ENCODE measurements at places on chromosomes 11 and 22.

GRCh38 chr22:44281768-44282637 is 30.7 kb downstream of the SHISAL1 start:
- DNase-seq, result no peak

- DNase-seq, result no peak
Observed at GRCh38 chr22:18994701-18995326, 58.7 kb upstream of the PRODH start.

GRCh38 chr22:25694196-25694907 is 47.6 kb upstream of the MYO18B start:
- no peak for DNase-seq

GRCh38 chr11:30452114-30452513 is 129.2 kb downstream of the ARL14EP start:
- DNase-seq, result no peak

GRCh38 chr11:108228251-108228650 is 5.4 kb downstream of the ATM start:
- DNase-seq, result no peak

DNA sequence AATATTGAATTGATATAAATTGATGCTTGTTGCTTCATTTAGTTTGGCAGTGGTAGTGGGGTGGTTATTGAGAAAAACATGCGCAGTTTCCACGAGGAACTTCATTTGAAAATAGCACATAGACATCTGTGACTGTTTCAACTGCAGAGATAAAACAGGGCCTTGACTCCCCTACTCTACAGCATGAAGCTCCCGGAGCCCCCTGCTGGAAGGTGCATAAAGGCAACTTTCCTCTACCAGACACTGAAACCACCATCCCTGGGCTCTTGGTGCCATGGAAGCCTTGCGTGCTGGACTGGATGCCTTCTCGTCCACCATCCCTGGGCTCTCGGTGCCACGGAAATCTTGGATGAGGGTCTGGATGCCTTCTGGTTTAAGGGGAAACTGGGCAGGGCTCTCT is 195.9 kb downstream of the CSNK2A3 start:
- DNase-seq, result no peak

GRCh38 chr11:724778-725386 is 18.9 kb downstream of the EPS8L2 start:
- no peak for DNase-seq

DNA sequence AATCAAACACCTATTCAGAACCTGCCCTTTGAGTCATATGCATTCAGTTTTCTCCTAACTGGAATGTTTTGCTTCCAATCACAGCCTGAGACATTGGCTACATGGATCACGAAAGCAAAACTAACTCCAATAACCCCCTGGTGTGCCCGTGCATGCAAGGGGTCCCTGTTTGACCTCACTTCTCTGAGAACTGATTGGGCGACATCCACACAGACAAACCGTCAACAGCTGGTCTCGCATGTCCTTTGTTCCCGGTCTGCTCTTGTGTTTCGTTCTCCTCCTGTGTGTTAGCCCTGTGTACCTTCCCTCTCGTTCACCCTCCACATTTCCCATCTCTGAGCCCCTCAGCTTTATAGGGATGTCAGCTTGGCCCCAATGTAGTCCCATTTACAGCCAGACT is 67.2 kb upstream of the TTC12 start:
- DNase-seq, result no peak

DNA sequence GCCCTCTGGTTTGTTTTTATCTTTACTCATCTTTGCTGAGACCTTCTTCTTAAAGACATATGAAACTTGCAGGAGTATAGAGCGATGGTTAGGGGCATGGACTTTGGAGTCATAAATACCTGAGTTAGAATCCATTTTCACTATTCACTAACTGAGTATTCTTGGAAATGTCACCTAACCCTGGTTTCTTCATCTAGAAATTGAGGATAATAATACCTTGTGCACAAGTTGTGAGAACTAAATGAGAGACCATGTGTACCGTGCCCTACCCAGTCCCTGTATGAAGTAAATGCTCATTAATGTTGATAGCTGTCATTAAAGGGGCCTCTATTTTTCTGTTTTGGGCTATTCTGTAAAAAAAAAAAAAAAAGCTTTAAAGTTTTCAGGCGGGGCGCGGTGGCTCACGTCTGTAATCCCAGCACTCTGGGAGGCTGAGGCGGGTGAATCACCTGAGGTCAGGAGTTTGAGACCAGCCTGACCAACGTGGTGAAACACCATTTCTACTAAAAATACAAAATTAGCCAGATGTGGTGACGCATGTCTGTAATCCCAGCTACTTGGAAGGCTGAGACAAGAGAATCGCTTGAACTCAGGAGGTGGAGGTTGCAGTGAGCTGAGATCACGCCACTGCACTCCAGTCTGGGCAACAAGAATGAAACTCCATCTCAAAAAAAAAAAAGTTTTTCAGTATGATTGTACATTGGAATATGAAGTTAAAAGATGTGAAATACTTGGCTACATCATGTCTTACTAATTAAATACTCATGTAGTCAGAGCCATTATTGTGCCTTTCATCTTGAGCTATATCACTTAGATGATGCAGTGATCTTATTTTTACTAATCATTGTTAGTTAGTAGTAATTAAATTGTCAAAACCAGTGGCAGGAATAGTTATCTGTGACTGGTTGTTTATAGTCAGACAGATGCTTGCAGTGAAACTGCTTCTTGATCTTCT is 95.0 kb downstream of the AMOTL1 start:
- no peak for DNase-seq

- DNase-seq, result no peak
Observed at GRCh38 chr11:61955422-61956135, 5.4 kb downstream of the BEST1 start.

- DNase-seq, result no peak
Observed at GRCh38 chr11:83571302-83571701, 285.1 kb upstream of the CCDC90B start.

DNA sequence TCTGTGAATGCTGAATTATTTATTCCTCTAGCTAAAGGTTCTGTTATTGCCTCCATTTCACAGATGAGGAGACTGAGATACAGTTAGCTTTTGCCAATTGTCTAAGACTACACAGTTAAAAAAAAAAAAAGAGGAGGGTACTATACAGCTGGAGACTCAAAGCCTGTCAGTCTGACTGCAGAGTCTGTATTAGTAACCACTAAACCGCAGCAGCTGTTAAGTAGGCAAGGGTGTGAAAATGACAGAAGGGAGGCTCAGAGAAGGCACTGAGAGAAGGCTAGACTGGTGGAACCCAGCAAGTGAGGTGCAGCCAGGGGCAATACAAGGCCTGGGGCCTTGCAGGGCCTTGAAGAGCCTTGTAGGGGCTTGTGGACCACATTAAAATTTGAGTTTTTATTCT is 181.2 kb downstream of the CSNK2A3 start:
- DNase-seq, result no peak

GRCh38 chr11:64728757-64729365 is 5.9 kb upstream of the NRXN2 start:
- no peak for DNase-seq

GRCh38 chr22:27278946-27279345 is 522.6 kb downstream of the MN1 start:
- no peak for DNase-seq

- DNase-seq, result no peak
Observed at GRCh38 chr11:83725269-83725560, 439.0 kb upstream of the CCDC90B start.

GRCh38 chr11:9228091-9228490 is 37.1 kb downstream of the DENND5A start:
- DNase-seq, result no peak

GRCh38 chr11:46521961-46522681 is 71.7 kb downstream of the AMBRA1 start:
- DNase-seq, result no peak

DNA sequence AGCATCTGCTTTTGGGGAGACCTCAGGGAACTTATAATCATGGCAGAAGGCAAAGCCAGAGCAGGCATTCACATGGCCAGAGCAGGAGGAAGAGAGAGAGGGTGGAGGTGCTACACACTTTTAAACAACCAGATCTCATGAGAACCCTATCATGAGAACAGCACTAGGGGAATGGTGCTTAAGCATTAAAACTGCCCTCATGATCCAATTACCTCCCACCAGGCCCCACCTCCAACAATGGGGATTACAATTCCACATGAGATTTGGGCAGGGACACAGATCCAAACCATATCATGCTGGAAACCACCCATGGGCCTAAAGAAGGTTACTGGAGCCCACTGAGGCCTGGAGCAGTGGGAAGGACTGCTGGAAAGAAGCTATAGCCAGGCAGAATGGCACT is 66.9 kb upstream of the CHST1 start:
- DNase-seq, result no peak

- DNase-seq, result no peak
Observed at GRCh38 chr11:99257131-99257530, 236.4 kb downstream of the CNTN5 start.

DNA sequence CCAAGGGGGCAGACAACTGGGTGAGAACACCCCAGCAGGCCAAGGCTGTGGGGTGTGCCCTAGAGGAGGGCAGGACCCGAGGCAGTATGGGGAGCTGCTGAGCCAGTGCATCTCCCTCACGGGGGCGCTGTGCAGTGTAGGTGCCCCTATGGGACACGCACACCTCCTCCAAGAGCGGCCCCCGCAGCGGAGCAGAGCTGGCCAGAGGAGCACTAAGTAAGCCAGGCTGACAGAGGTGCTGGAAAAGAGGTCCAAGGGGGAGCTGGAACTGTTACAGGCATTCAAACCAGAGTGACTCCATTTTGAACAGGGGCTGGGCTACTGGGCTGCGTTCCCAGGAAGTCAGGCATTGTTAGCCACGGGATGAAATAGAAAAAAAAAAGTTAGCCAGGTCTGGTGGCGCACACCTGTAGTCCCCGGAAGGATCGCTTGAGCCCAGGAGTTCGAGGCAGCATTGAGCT is 41.8 kb downstream of the TST start:
- peak; percentile 68 for DNase-seq

- no peak for DNase-seq
Observed at GRCh38 chr22:22348127-22348814, 103.7 kb downstream of the VPREB1 start.

- DNase-seq, result no peak
Observed at GRCh38 chr11:10645212-10645795, 48.3 kb downstream of the IRAG1 start.

DNA sequence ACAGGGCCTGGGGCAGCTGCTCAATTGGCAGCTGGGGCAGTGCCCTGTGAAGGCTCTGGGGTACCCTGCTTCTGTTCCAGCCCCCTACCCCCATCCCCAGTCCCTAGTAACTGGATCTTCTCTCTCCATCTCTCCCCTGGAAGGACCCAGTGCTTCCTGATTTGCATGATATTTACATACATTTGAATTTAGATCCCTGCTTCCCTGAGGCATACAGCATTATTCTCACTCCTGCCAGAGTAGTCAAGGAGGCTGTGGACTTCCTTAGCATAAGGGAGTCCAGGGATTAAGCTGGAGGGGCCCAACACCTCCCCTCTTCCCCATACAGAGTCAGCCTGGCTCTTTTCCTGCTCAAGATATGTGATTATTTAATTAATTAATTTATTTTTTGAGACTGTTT is 24.7 kb downstream of the TEF start:
- DNase-seq, result no peak

DNA sequence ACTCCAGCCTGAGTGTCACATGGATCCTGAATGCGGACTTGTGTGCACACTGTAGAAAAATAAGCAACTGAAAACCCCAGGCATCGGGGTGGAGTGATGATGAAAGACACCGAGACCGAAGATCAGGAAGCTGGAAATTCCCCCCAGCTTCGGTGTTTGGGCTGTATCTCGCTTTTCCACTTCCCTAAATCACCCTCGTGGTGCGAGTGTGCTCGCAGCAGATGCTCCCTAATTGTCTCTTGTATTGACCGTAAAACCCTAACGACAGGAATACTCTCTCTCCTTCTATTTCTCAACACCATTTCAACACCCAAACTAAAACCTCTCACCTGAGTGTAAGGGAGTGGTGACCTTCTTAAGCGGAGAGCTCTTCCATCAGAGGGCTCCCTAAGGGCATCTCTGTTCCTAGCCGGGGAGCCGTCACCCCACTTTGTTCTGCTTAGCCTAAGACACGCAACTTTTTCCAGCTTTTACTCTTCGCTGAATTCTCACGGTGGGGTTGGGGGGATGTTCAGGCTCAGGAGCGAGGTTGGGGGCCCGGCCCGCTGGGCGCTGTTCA is 635 bp upstream of the GRK3 start:
- DNase-seq, result no peak

DNA sequence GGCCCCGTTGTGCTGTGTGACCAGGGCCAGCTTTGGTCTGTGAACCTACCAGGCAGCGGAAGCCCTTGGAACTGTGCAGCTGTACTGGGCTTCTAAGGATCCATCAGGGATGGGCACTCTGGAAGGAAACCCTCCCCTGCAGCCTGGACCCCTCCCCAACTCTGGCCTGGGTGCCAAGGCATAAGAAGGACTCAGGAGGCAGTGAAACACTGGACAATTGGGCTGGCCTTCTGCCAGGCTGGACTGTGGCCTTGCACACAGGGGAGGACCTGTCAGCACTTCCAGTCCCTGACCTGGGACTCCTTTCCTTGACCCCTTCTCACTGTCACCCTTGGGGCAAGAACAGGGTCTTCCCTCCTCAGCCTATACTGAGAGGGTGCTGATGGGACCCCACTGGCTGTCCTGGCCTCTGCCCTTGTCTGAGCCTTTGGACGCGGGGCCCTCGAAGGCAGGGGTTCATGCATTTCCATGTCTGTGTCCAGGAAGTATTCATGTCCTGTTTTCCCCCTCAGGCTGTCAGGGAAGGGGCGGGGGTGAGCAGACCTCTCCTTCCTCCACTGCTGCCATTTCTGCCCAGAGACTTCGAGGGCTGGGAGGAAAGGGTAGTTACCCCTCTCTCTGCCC is 39.6 kb downstream of the PDE2A start:
- DNase-seq, result no peak

- DNase-seq, result no peak
Observed at GRCh38 chr11:88814076-88814475, 251.7 kb downstream of the GRM5 start.

GRCh38 chr11:34329876-34330275 is 27.9 kb downstream of the ABTB2 start:
- no peak for DNase-seq
